GDM1 (cell line): ENCODE measurements at places on chromosomes 1 and 21.

- DNase-seq: no peak
These were observed 478.4 kb upstream of the PLXNA2 start for GRCh38 chr1:208722592-208722991.

- no peak for DNase-seq
These were observed 2.7 kb downstream of the TNFRSF14 start for GRCh38 chr1:2558861-2559260.

- no peak for DNase-seq
These were observed 14.0 kb downstream of the PKNOX1 start for GRCh38 chr21:42988236-42988965.

GRCh38 chr1:24793447-24794129 lies 48.3 kb downstream of the CLIC4 start:
- DNase-seq: no peak

GRCh38 chr21:45090966-45091365 lies 16.6 kb downstream of the ADARB1 start:
- no peak for DNase-seq

- peak; percentile 1 for DNase-seq
These were observed 6.1 kb upstream of the IGSF8 start for GRCh38 chr1:160104486-160104885.

DNA sequence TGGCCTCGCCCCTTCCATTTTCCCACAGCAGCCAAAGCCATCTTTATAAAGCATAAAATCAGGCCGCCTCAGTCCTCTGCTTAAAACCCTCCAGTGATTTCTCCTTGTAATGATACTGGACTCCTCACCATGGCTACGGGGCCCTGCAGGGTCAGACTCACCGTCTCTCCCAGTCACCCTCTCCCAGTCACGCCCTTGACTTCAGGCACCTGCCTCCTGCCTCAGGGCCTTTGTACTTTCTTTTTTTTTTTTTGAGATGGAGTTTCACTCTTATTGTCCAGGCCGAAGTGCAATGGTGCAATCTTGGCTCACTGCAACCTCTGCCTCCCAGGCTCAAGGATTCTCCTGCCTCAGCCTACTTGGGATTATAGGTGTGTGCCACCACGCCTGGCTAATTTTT lies 47.8 kb downstream of the PIK3CD start:
- no peak for DNase-seq

DNA sequence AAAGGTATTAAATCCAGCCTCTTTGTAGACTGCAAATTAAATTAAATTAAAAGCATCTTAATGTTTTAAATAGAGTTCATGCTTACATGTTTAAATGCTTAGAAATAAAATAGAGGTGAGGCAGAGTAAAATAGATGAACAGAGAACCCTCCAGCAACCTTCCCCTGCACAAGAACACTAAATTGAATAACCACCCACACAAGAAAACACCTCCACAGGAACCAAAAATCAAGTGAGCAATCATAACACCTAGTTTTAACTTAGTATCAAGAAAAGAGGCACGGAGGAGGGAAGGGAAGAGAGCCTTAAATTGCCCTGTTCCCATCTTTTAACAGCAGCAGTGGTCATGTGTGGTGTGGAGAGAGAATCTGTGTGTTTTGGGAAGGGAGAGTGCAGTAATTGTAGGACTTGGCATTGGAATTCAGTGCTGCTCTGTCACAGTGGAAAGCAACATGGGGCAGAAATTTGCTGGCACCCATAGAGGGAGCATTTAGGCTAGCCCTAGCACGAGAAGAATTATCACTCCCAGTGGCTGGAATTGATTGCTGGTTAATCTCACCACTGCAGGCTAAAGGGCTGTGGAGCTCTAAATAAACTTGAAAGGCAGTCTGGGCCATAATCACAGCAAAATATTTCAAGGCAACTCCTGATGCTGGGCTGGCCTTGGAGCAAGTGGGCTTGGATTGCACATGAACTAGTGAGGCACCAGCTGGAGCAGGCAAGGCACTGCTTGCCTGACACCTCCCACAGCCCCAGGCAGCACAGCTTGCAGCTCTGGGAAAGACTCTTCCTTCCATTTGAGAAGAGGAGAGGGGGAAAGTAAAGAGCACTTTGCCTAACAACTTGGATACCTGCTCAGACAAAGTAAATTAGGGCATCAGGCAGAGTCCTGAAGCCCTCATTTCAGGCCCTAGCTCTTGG lies 1478.8 kb downstream of the NCAM2 start:
- DNase-seq: no peak

- DNase-seq: no peak
These were observed 44.2 kb downstream of the KLHL20 start for GRCh38 chr1:173758980-173759379.

DNA sequence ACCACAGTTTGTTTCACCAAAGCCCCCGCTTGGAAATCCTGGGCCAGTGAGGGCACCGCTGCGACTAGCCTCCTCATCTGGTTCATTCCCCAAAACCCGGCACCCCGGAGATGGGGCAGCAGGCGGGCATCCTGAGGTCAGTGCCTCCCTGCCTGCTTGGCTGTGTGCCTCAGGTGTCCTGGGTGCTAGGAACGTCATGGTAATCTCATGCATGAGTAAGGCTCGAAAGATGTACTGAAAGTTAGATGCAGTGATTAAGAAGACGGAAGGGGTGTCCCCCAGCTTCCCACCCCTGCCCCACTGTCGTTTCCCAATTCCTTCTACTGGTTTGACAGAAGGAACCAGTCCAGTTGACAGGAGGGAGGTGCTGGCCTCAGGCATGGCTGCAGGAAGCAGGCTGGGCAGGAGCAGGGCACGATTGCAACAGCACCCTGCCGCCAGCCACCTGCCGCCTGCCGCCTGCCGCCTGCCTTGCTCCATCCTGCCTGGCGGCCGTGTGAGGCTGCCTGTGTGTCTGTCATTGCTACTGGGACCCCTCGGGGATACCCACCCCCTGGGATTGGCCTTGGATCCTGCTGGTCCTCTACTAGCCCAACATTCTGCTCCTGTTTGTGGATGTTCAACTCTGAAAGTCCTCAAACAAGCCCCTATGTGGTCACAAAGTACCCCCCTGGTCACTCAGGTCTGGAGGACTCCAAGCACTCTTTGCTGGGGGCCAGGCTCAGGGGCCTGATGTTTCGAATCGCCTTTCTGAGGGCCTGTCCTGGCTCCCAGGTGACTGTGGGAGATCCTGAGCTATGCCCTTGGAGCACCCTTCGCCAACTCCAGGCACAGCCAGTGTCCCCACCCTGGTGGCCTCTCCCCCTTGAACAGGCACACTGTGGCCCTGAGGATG lies 73.0 kb upstream of the IFFO2 start:
- DNase-seq: no peak

DNA sequence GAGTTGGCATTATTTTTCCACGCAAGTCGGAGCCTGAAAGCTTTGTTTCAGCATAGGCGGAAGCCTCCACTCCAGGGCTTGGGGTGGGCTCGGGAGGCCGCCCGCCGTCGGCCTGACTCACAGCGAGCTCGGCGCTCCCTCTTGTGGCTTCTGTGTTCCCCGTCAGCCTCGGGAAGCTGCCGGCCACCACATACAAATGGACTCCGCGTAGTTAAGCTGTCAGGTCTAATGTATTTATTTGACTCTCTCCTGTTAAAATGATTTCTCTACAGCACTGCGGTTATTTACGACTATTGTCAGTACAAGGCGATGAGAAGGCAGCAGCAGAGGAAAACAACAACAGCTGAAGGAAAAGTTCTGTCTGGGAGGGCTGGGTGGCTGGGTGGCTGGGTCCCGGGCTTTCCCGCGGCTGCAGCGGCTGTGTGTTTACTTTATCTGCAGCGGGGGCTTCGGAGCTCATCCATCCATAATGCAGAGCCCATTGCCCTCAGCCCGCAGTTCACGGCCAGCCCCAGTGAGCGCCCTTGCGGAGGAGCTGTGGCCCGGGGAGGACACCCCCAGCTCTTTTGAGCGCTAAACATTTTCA lies 375.7 kb upstream of the CAMK1G start:
- no peak for DNase-seq

- DNase-seq: no peak
These were observed 295.1 kb downstream of the SIPA1L2 start for GRCh38 chr1:232334811-232335210.

GRCh38 chr1:9429342-9429711 lies 109.9 kb upstream of the SLC25A33 start:
- DNase-seq: no peak
